ENCODE measurements at places on chromosomes 11 and 22. TPM values are rescaled to one million over a fixed set of nuclear protein-coding genes. Genes with fewer than 3 reads are reported as not detected.

The DERL3 gene
- total RNA-seq = 7.6 TPM

The RAPSN gene
- 0.36 TPM for total RNA-seq

The PLEKHA7 gene
- 6.0 TPM for total RNA-seq

The SGSM1 gene
- total RNA-seq = 0.13 TPM

The CDC42EP1 gene
- 0.59 TPM for total RNA-seq

The TSG101 gene
- 37.4 TPM for total RNA-seq

The OR10A6 gene
- not detected for total RNA-seq

The MTMR2 gene
- total RNA-seq = 39.7 TPM

The C11orf97 gene
- not detected for total RNA-seq

The BRSK2 gene
- 1.1 TPM for total RNA-seq

The F2 gene
- not detected for total RNA-seq

DNA sequence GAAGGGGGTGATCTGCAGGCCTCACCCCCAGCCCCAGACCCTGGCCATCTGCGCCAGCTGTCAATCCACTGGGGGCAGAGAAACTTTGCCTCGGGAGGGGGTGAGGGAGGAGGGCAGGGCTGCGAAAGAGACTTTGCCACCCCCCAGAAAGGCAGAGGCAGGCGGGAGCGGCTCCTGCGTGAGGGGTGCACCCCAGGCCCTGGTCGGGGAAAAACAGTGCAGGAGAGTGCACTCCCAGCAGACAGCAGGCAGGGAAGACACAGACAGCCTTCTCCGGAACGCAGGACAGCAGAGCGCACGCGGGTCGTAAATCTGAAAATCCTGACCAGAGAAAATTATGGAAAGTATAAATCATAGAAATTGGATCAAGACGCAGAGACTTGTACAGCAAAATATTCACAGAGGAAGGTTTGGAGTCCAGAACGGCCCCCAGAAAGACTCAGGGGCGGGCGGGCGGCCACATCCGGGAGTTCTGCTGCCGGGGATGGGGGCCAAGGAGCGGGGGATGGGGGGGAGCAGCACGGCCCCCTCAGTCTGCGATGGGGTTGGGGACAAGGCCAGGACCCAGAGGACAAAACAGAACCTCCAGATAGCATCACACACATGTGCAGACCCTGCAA lies 8.0 kb upstream of the MRPL23 start:
- no peaks in the 10 kb centered on the region for H3K36me3 ChIP-seq
- peak; percentile 49 for DNase-seq
- H3K4me3 ChIP-seq = no peak overlapping the region
- H3K27me3 ChIP-seq = no peaks in the 10 kb centered on the region
- peaks cover 12% of the 10 kb centered on the region for H3K4me1 ChIP-seq
- H3K27ac ChIP-seq = no peak overlapping the region

GRCh38 chr22:38570779-38571364 lies 889 bp upstream of the DMC1 start:
- H3K4me1 ChIP-seq = peaks cover 13% of the 10 kb centered on the region
- no peaks in the 10 kb centered on the region for H3K27me3 ChIP-seq
- peak overlapping the region; percentile 89 for H3K4me3 ChIP-seq
- peak overlapping the region; percentile 92 for H3K27ac ChIP-seq
- no peaks in the 10 kb centered on the region for H3K36me3 ChIP-seq

- no peak for DNase-seq
- H3K4me1 ChIP-seq = no peaks in the 10 kb centered on the region
- no peak overlapping the region for H3K4me3 ChIP-seq
- H3K27ac ChIP-seq = no peak overlapping the region
- no peaks in the 10 kb centered on the region for H3K36me3 ChIP-seq
Observed at GRCh38 chr11:17563231-17563646, 16.2 kb downstream of the OTOG start.

DNA sequence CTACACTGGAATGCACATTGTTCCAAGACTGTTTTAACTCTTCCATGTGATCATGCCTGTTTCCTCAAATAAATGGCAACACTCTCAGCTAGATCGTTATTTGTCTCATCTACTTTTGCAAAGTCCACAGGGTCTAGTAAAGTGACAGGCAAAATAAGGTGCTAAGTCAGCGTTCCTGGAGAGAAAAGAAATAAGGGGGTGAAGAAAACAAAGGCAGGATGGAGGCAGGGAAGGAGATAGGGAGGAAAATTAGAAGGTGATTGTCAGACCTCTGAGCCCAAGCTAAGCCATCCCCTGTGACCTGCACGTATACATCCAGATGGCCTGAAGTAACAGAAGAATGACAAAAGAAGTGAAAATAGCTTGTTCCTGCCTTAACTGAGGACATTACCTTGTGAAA lies 132.1 kb downstream of the RAB38 start:
- H3K4me3 ChIP-seq = no peak overlapping the region
- no peaks in the 10 kb centered on the region for H3K36me3 ChIP-seq
- H3K4me1 ChIP-seq = no peaks in the 10 kb centered on the region
- peaks cover 8% of the 10 kb centered on the region for H3K27me3 ChIP-seq

- H3K36me3 ChIP-seq = no peaks in the 10 kb centered on the region
- DNase-seq = peak; percentile 51
- peaks cover 4% of the 10 kb centered on the region for H3K4me1 ChIP-seq
- no peaks in the 10 kb centered on the region for H3K27me3 ChIP-seq
Observed at GRCh38 chr11:77547863-77548551, 41.7 kb upstream of the AQP11 start.

DNA sequence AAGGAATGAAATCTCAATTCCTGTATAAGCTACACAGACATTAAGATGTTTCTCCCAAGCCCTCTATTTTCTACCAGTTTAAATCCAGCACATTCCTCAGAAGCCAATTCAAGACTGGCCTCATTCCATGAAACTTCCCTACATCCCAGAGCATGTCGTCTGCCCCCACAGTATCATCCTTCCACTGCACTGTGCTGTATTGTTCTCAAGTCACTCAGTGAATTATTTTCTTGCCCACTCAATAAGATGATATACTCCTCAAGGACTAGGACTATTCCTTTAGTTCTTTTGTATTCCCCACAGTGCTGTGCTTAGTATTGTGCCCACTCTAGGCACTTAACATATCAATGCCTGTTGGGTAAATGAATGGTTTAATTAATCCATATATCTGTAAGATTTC lies 203.1 kb upstream of the BLID start:
- no peak overlapping the region for H3K27ac ChIP-seq
- no peaks in the 10 kb centered on the region for H3K27me3 ChIP-seq
- H3K4me3 ChIP-seq = no peak overlapping the region
- H3K36me3 ChIP-seq = no peaks in the 10 kb centered on the region

- H3K36me3 ChIP-seq = no peaks in the 10 kb centered on the region
- no peak overlapping the region for H3K4me3 ChIP-seq
- H3K27ac ChIP-seq = no peak overlapping the region
- no peaks in the 10 kb centered on the region for H3K4me1 ChIP-seq
- H3K27me3 ChIP-seq = peaks cover 4% of the 10 kb centered on the region
- DNase-seq = no peak
Observed at GRCh38 chr11:116598556-116598955, 174.2 kb downstream of the BUD13 start.

DNA sequence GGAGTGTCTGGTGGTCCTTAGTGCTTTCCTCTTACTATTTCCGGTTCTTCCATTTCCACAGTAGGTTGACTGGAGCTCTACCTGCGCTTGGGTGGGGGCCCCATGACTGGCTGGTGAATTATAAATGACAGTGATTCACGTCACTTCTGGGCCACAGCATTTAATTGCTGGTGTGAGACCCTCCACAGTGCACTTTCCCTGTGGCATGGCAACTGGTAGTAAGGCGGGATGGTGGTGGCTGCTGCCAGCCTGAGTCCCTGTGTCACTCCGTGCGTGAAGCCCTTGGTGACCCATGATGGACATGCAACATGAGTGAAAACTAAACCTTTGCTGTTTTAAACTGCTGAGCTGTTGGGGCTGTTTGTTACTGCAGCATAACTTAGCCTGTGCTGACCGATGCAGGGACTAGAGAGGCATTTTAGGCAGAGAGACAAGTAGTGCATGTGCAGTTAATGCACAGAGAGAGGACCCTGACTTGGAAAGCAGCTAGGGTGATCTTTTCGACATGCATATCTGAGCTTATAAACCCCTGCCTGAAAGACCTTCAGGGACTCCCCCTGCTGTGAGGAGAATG lies 3.1 kb downstream of the PRDM11 start:
- H3K36me3 ChIP-seq = no peaks in the 10 kb centered on the region
- no peak overlapping the region for H3K4me3 ChIP-seq
- no peak for DNase-seq
- H3K27ac ChIP-seq = no peak overlapping the region
- peaks cover 9% of the 10 kb centered on the region for H3K27me3 ChIP-seq

DNA sequence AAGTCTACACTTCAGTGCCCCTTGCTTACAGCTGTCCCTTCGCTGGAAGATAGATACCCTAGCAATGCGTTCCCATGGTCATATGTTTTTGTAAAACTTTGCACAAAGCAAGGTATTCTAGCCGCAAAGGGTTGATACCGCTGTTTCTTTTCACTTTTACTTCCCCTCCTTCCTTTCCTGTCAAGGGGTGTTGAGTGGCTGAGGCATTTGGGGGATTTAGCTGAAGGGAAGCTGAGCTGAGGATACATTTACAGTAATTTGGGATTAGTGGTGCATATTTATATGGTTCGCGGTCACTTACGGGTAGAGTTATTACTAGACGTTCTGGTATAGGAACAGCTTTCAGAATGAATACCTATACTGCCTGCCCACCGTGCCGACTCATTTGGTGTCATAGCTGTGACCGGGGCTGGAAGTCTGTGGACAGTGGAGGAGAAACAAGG lies 86.9 kb upstream of the WNT11 start:
- H3K4me1 ChIP-seq = peaks cover 19% of the 10 kb centered on the region
- no peaks in the 10 kb centered on the region for H3K27me3 ChIP-seq
- DNase-seq = peak; percentile 60
- H3K27ac ChIP-seq = no peak overlapping the region
- no peaks in the 10 kb centered on the region for H3K36me3 ChIP-seq

- H3K27ac ChIP-seq = no peak overlapping the region
- no peaks in the 10 kb centered on the region for H3K36me3 ChIP-seq
- no peak for DNase-seq
- H3K4me1 ChIP-seq = peaks cover 15% of the 10 kb centered on the region
- no peaks in the 10 kb centered on the region for H3K27me3 ChIP-seq
Observed at GRCh38 chr11:64382047-64382446, 23.1 kb downstream of the RPS6KA4 start.

- H3K36me3 ChIP-seq = no peaks in the 10 kb centered on the region
- DNase-seq = peak; percentile 45
- no peak overlapping the region for H3K27ac ChIP-seq
- H3K27me3 ChIP-seq = peaks cover 5% of the 10 kb centered on the region
- peaks cover 20% of the 10 kb centered on the region for H3K4me1 ChIP-seq
Observed at GRCh38 chr11:75524665-75525432, 892 bp downstream of the GDPD5 start.

- peaks cover 71% of the 10 kb centered on the region for H3K36me3 ChIP-seq
- peak; percentile 17 for DNase-seq
- no peaks in the 10 kb centered on the region for H3K27me3 ChIP-seq
- H3K4me1 ChIP-seq = peaks cover 83% of the 10 kb centered on the region
- peak overlapping the region; percentile 68 for H3K27ac ChIP-seq
Observed at GRCh38 chr11:68527585-68527984, 67.0 kb downstream of the PPP6R3 start.

- H3K4me3 ChIP-seq = no peak overlapping the region
- H3K27me3 ChIP-seq = peaks cover 16% of the 10 kb centered on the region
- no peak overlapping the region for H3K27ac ChIP-seq
Observed at GRCh38 chr22:27089264-27089663, 431.9 kb downstream of the MIAT start.

DNA sequence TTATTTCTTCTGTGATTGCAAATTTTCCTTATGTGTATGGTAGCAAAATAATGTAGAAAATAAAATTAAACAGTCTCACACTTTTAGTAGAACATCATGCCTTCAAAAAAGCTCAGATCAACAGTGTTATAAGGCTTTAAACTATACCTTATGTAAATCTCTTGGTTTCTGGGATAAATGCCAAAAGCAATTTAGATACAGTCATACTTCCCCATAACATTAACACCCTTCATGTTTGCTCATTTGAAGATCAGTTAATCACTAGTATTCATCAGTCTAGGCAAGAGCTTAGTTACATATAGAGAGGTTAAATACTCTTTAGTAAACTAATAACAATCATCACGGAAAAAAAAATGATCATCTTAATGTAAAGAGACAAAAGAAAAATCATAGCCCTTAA lies 421.8 kb upstream of the ANO3 start:
- no peaks in the 10 kb centered on the region for H3K4me1 ChIP-seq
- no peaks in the 10 kb centered on the region for H3K27me3 ChIP-seq
- H3K36me3 ChIP-seq = no peaks in the 10 kb centered on the region
- H3K4me3 ChIP-seq = no peak overlapping the region
- no peak for DNase-seq

DNA sequence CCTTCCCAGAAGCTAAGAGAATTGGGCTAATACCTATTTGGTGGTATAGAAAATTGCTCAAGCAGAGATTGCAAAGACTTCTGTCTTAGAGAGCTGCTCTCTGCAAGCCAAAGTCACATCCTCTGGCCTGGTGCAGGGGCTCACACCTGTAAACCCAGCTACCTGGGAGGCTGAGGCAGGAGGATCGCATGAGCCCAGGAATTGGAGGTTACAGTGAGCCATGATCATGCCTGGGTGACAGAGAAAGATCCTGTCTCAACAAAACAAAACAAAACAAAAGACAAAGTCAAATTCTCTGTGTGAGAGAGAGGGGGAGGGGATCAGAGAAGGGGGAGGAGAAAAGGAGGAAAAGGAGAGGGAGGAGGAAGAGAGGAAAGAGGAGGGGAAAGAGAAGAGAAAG lies 15.0 kb upstream of the EXPH5 start:
- H3K4me1 ChIP-seq = no peaks in the 10 kb centered on the region
- no peaks in the 10 kb centered on the region for H3K36me3 ChIP-seq
- no peak for DNase-seq
- H3K27ac ChIP-seq = no peak overlapping the region
- H3K27me3 ChIP-seq = peaks cover 3% of the 10 kb centered on the region

GRCh38 chr22:42177891-42178336 lies 47.3 kb upstream of the CYP2D6 start:
- H3K36me3 ChIP-seq = peaks cover 23% of the 10 kb centered on the region
- peak overlapping the region; percentile 46 for H3K27ac ChIP-seq
- H3K27me3 ChIP-seq = no peaks in the 10 kb centered on the region
- peaks cover 65% of the 10 kb centered on the region for H3K4me1 ChIP-seq
- H3K4me3 ChIP-seq = no peak overlapping the region

DNA sequence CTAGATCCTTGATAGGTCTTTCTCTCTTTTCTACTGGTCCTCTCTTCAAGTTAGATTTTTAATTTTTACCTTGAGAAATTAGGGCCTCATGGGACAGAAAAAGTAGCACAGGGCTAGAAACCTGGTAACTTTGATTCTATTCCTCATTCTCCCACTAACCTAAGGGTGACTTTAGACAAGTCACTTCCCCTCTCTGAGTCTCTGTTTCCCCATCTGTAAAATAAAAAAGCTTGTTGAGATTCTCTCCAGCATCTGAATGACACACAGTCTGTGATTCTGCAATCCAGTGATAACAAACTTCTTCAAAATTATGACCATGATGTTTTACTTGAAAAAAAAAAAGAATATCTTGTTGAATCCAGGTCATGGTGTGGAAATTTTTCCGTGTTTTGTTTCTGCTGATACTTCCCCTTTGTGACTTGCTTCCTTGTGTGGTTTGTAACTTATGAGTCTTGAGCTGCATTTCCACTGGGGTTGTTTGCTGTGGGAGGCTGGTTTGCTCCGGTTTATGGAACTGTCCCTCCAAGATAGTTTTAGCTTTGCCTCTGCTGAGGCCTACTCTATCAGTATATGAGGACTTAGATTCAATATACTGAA lies 9.8 kb upstream of the MPEG1 start:
- DNase-seq = no peak
- H3K4me3 ChIP-seq = no peak overlapping the region
- H3K36me3 ChIP-seq = no peaks in the 10 kb centered on the region
- peaks cover 5% of the 10 kb centered on the region for H3K27me3 ChIP-seq
- H3K4me1 ChIP-seq = peaks cover 8% of the 10 kb centered on the region
- H3K27ac ChIP-seq = no peak overlapping the region

GRCh38 chr11:68053981-68054812 lies 15.4 kb downstream of the TCIRG1 start:
- H3K27me3 ChIP-seq = no peaks in the 10 kb centered on the region
- DNase-seq = no peak
- no peak overlapping the region for H3K27ac ChIP-seq
- H3K36me3 ChIP-seq = peaks cover 12% of the 10 kb centered on the region
- no peaks in the 10 kb centered on the region for H3K4me1 ChIP-seq
